ENCODE measurements at places on chromosomes 4 and X. TPM values are rescaled to one million over a fixed set of nuclear protein-coding genes. Genes with fewer than 3 reads are reported as not detected.

HTN3 gene
- not detected for total RNA-seq

ARX gene
- total RNA-seq, result not detected

FAM9B gene
- not detected for total RNA-seq

HSFX3 gene
- not detected for total RNA-seq

DNA sequence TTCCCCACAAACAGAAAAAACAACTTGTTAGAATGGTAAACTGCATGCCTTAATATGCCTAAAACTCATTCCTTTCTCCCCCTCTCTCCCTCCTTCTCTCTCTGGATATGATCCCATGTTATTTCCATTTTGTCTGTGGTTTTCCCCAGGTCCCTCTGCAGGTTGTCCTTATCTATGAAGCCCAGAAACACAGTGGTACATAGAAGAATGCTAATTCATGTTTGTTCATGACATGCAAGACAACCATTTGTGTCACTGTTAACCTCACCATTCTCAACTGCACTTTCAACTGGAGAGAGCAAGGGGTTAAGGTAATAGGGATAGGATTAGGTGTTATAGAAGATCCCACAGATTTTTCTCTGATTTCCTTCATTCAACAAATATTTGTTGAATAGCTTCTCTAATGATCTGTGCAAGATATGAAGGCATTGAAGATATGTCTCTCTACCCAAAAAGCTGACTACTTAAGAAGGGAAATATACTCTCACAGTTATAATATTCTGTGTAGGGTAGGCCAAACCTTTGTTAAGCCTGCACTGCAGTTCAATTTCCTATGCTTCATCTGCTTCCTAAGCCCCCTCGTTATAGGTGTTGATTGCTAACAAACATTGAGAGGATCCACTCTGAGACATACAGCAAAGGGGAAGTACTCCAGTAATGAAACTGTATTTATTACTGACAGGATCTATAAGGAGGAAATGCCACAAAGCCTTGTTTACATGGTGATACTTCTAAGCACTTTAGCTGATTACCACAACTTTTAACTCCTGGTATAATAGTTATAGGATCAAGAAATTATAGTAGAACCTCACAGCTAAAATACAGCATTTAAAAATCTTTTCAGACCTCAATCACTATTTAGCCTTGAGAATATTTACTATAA is 96.1 kb downstream of the FRYL start:
- DNase-seq, result no peak

DNA sequence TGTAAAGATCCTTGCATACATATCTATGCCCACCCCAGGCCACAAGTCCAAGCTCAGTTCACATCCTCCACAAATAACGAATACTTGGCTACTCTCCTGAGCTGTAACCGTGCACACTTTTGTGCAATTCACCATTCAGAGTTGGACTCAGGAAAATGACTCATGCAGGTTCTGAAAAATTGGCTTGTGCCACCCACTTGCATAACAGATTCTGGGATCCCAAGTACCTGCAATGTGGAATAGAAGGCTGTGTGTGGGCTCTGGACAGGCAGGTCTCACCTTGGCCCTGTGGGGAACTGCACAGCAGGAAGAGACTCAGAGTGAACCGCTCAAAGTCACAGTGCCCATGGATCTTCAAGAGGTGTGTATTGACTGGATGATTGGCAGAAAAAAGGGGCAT is 502.7 kb downstream of the PACRGL start:
- no peak for DNase-seq

DNA sequence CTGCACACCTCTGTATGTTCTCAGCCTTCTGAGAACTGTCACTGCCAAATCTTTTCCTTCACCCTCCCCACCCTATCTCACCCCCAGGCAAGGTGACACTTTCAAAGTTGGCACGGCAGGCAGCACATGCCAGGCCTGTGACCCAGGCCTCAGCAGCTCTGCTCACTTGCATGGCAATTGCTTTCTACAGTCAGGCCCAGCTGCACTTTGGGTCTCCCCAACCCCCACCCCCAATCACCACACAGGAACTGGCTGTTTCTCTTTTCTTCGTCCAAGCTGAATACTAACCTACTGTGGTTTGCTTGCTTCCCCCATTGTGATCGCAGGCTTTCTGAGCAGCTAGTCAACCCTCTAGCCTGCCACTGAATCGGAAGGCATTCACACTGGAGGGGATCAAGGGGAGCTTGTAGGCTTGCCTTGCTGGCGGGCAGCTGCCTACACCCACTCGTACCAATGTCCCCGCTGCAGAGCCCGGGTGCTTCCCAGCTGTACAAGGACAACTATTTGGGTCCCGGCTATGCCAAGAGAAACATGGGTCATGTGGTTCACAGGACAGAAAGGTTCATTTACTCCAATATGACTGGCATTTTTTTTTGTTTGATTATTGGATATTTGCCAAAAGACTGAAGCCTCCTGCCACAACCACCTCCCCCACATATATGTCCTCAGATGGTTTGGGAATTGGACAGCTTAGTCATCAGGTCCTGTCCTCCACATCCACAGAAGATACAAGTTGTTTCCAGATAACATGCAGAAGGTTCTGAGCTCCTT is 28.1 kb downstream of the SLC25A43 start:
- DNase-seq, result no peak

GRCh38 chrX:80576806-80577533 is 156.7 kb downstream of the TENT5D start:
- no peak for DNase-seq

- DNase-seq, result no peak
Observed at GRCh38 chr4:155582041-155582440, 84.6 kb upstream of the GUCY1A1 start.

DNA sequence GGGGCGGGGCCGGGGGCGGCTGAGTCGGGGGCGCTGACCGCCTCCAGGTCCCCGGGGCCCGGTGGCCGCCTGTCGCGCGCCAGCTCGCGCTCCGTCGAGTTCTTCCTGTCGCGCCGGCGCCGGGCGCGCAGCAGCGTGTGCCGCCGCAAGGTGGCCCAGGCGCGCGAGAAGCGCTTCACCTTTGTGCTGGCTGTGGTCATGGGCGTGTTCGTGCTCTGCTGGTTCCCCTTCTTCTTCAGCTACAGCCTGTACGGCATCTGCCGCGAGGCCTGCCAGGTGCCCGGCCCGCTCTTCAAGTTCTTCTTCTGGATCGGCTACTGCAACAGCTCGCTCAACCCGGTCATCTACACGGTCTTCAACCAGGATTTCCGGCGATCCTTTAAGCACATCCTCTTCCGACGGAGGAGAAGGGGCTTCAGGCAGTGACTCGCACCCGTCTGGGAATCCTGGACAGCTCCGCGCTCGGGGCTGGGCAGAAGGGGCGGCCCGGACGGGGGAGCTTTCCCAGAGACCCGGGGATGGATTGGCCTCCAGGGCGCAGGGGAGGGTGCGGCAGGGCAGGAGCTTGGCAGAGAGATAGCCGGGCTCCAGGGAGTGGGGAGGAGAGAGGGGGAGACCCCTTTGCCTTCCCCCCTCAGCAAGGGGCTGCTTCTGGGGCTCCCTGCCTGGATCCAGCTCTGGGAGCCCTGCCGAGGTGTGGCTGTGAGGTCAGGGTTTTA is 1.5 kb downstream of the ADRA2C start:
- DNase-seq, result no peak

- peak; percentile 49 for DNase-seq
Observed at GRCh38 chr4:158020176-158020575, 152.6 kb downstream of the GASK1B start.

DNA sequence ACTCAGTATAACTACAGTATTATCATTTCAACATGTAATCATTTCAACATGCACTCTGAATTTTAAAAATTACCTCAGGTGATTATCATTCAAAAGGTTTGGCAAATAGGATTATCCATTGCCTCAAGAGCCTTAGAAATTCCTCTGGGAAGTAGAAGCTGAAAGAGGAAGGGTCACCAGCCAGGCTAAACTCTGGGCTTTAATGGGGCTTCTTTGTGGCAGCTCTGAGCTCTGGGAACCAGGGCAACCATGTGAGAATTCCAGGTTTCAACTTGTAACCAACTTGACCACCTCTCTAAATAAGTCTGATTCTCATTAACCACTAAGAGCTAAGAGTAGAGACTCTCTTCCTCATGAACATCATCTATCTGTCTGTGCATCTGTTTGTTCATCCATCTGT is 117.2 kb upstream of the MED14 start:
- no peak for DNase-seq

- DNase-seq, result no peak
Observed at GRCh38 chr4:31083456-31083855, 363.3 kb downstream of the PCDH7 start.

GRCh38 chrX:34279866-34280560 is 147.9 kb upstream of the FAM47A start:
- DNase-seq, result no peak

GRCh38 chr4:134028421-134028820 is 173.2 kb downstream of the PABPC4L start:
- no peak for DNase-seq

- DNase-seq, result no peak
Observed at GRCh38 chr4:106565727-106566126, 197.1 kb upstream of the GIMD1 start.

Measured in omental fat pad (tissue), 4 donors.